A549 treated with CpdA at 1 μM for 4 hours (cell line): ENCODE measurements at places on chromosomes 5 and 9. TPM values are rescaled to one million over a fixed set of nuclear protein-coding genes. Genes with fewer than 3 reads are reported as not detected.

Gene IRX1
- not detected in 5 replicates for total RNA-seq

Gene GPRIN1
- 7.1 to 9.4 TPM (median 9.1 TPM) in 5 replicates for total RNA-seq

Gene FRMPD1
- 0.01 to 0.12 TPM (median 0.05 TPM) in 4 of 5 replicates, not detected in the other for total RNA-seq

Gene GDF9
- total RNA-seq = 0.17 to 0.56 TPM (median 0.24 TPM) in 5 replicates

Gene FOXD4L6
- total RNA-seq = 0.06 TPM in 1 of 5 replicates, not detected in the others

Gene GRIN3A
- total RNA-seq = not detected in 5 replicates

Gene NDUFAF2
- total RNA-seq = 75.3 to 83.1 TPM (median 78.9 TPM) in 5 replicates

Gene GABRA1
- total RNA-seq = not detected in 5 replicates

Gene FAM163B
- total RNA-seq = not detected in 5 replicates

Gene FCN2
- not detected in 5 replicates for total RNA-seq
